ENCODE measurements at places on chromosomes 7 and 10.

GRCh38 chr10:123038782-123039631, 30.2 kb downstream of the ACADSB start:
- DNase-seq = no peak

- no peak for DNase-seq
Measured at GRCh38 chr7:18799899-18800298, 304.4 kb downstream of the HDAC9 start.

DNA sequence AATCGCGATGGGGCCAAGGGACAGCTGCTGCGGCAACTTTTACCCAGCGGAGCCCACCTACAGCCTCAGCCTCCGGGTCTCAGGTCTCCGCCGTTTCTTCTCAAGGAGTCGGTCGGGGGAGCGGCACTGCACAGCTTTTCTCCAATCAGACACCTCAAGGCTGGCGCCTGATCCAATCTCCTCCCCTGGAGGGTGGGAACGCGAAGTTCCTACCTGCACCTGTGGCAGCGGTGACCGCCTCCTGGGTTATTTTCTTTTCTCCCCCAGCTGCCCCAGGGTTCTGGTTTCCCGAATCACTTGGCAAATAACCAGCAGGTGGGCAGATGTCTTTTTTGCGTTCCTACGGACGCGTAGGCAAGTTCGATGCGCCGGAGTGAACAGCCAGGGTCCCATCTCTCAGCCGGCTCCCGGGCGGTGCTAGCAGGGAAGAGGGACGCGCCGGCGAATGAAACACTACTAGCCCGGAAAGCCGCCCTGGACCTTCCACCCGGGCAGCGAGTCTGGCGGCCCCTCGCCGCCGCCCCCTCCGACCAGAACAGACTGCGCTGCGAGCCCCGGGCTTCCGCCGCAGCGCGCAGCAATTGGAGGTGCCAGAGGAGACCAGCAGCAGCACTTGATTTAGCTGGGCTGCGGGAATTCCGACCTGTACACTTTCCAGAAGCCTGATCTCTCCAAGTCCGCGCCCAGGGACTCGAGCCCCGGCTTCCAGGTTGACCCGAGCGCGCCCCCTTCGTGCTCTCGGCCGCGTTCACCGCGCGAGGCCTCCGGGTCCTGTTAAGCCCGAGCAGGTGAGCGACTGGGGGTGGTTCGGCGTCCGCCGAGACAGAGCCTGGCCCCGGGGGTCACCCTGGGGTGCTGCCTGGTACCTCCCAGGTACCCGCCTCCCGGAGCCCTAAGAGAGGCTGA, at the start of gene PRR15:
PRR15 (plus strand) TSS at position 246 of the 906 bp plus-strand sequence. CDS start 2,495 bp downstream, outside the sequence.
- peak; percentile 57 for DNase-seq

DNA sequence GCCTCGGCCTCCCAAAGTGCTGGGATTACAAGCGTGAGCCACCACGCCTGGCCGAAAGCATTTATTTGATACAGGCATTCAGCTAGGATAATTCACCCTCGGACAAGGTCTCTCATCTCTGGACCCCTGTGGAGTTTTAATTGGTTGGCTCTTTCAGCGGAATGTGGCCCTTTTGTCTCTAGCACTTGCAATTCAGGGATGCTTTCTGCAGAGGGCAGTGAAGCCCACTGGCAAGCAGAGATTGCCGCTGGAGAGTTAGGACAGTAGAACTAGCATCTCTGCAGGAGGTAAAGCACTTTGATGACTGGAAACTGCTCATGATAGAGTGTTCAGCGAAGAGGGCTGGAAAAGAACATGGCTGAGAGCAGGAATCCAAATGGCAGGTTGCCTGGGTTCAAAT, 62.0 kb downstream of the SUFU start:
- no peak for DNase-seq

GRCh38 chr10:16195178-16195769, 241.5 kb upstream of the PTER start:
- DNase-seq = no peak

DNA sequence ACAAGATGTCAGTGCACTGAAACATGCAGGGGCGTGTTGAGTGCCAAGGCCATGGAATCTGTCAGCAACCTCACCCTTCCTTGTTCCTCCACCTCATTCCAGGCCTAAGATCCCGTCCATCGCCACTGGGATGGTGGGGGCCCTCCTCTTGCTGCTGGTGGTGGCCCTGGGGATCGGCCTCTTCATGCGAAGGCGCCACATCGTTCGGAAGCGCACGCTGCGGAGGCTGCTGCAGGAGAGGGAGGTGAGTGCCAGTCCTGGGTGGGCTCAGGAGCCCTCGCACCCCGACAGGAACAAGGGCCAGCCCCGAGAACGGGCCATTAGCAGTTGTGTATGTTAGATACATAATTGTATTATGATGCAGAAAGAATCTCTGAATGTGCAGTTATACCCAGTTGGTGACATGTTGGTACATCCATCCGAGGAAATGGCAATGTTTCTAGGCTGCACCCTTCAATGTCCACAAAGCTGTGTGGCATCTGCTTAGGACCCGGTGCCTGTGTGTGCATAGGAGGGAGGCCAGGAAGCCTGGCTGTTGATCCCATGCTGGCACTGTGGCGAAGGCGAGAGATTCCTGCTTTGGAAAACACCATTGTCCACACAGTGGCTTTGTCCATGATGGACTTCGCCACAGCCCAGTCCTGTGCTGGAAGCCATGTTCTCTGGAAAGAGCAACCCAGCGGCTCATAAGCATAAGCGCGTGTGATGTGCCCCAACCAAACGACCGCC, 154.2 kb downstream of the EGFR start:
- no peak for DNase-seq
